ENCODE measurements at places on chromosomes 2 and 18.

DNA sequence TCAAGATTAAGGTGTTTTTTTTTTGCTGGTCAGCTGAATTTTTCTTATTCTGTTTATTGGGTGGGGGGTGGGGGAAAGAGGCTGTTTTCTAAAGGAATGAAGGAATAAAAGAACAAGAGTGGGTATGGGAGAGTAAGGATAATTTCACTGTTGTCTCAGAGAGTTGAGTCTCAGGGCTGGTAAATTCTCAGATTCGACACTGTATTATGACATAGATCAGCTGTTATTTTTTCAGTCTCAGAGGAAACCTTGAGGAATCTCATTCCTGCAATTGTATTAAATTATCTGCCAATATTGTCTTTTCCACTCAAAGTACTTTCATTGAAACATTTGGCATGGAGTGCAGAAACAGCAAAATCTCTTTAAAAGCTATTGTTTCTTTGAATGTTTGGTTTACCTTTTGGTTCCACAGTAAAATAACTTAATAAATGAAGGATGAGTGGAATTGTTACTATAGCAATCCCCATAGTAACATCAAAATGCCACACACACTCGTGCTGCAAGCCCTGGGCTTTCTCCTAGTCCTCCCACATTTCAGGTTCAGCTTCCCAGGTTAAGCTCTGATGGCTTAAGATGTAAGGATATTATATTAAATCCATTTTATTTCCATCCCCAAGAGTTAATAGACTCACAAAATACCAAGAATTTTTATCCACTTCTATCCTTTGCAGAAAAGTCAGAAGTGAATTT is 478.7 kb upstream of the TCF4 start:
- no peak for DNase-seq

DNA sequence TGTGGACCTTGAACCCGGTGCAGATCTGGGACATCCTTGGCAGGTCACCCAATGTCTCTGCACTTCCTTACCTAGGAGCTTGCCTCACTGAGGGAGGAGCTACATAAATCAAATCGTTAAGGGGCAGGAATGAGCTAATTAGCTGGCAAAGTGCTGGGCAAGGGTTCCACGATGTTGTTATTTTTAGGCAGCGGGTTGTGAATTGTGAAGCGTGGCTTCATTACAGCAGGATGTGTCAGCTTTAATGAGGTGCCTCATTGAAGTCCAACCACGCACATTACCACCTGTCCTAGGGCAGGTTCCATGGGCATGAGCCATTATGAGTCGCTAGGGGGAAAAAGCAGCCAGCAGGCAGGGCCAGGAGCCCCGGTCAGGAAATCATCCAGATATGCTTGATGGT is 127.0 kb upstream of the AGAP1 start:
- DNase-seq, result no peak

- peak; percentile 57 for DNase-seq
Measured at GRCh38 chr2:70301344-70302194, at the start of gene FAM136A. TSS of gene FAM136A (minus strand) at chr2:70302067. CDS start at chr2:70302011, 56 bp downstream.

- DNase-seq, result no peak
Measured at GRCh38 chr2:176177580-176178037, 10.9 kb upstream of the HOXD1 start.

- peak; percentile 3 for DNase-seq
Measured at GRCh38 chr18:53753601-53754000, 470.9 kb downstream of the MBD2 start.

- no peak for DNase-seq
Measured at GRCh38 chr2:160197587-160197986, 2.5 kb downstream of the ITGB6 start.

GRCh38 chr2:71674158-71674851 is 220.9 kb downstream of the DYSF start:
- DNase-seq, result no peak

GRCh38 chr2:79717364-79718007 is 204.6 kb downstream of the CTNNA2 start:
- DNase-seq, result no peak

DNA sequence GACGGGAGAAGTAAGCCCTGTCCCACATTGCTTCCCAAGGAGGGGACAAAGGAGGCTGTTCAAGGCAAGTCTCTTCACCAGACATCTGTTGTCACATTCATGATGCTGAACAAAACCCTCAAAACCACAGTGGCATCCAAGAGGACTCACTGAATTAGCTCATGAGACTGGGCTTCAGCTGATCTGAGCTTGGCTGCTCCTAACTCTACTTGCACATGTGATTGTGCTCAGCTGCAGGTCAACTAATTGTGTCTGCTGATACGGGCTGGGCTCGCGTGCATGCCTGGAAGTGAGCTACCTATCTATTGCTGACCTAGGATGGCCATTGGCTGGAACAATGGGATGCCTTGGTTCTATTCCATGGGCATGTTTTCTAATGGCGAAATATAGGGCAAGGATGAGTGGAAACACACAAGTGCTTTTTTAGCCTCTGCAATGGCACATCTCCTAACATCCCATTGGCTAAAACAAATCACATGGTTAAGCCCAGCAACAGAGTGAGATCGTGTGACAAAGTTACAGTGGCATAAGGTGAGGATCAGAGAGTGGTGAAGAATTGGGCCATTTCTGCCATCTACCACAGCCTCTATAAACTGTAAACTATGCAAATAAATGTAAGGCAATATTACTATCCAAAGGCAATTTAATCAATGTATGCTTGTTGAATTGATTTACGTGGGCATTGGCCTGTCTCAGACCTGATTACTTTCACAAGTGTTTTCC is 52.9 kb upstream of the CAPN13 start:
- no peak for DNase-seq

- DNase-seq, result no peak
Measured at GRCh38 chr2:212892193-212892592, 259.2 kb downstream of the IKZF2 start.

- no peak for DNase-seq
Measured at GRCh38 chr2:36773947-36774346, 77.4 kb downstream of the VIT start.

GRCh38 chr2:176079285-176079830 is 4.4 kb downstream of the EVX2 start:
- DNase-seq, result no peak

GRCh38 chr2:101758001-101758400 is 60.5 kb downstream of the MAP4K4 start:
- DNase-seq, result no peak

DNA sequence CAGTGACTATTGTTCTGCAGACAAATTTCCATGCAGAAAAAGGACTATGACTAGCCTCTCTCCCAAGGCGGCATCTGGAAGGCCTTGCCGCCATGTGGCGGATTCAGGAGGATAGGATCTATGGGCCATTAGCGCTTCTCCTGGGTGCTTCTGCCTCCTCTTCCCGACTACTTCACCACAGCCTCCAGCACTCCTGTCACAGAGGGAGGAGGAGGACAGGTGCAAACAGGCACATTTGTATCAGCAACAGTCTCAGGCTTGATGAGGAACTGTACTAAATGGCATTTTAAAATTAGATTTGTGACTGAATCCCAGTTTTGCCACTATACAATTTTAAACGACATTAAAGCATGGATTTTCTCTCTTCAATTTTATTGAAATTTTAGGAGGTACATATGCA is 114.9 kb downstream of the NOL10 start:
- no peak for DNase-seq

GRCh38 chr18:59048378-59048777 is 91.3 kb upstream of the SEC11C start:
- no peak for DNase-seq

DNA sequence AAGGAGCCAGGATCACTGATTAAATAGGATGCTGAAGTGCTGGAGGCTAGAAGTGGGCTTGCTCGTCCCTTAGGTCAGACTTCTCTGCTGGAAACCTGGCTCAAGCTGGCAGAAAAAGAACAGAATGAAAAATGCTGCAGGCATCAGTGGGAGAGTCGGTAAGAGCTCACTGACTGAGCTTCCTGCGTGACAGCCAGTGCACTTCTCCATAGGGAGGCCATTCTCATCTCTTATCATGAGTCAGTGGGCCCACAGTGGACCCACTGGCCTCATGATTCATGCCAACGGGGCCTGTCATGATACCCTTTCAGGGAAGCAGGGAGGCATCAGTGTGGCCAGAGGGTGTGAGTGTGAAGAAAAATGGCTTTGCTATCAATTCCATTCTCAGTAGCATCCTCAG is 498.2 kb downstream of the PTPRM start:
- no peak for DNase-seq

- no peak for DNase-seq
Measured at GRCh38 chr2:151197184-151198108, 64.2 kb downstream of the RBM43 start.

DNA sequence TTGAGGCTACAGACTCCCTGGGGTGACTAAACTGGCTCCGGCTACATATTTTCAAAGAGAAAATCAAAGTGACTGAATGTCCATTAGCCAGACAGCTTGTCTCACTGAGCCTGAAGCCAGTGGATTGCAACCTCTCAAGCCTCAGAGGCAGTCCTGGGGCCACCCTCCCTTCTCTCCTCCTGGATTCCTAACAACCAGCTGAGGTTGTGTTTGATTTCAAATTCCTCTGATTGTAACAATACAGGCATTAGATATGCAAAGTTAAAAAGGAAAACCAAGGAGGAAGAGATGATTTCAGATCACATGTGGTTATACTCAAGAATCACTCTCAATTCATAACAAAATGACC is 101.0 kb upstream of the LMAN1 start:
- DNase-seq, result no peak

DNA sequence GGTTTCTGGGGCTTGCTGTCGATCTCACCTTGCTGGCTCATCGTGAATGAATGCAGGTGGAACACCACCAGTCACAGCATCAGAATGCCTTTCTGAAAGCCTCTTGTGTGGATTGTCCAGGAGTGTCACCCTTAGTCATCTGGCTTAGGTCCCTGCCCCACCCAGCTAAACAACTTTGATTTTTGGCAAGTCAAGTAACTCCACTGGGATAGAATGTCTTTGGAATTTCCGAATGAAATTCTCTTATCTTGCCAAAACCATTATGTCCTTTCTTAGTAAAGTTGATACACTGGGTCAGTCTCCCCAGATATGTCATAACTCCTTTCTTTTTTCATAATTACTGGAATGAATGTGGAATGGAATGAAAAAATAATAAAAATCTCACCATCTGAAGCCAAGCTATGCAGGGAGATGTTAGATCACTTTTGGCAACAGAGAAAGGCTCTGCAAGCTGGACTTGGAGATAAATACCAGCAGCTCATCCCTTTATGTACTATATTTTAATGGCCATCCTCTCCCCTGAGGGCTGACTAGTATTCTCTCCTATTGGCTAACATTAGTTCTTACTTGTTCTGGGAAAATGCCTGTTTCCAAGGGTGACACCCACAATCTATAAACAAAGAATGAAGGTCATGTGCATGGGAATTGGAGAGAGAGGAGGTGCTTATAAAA is 35.4 kb downstream of the INSIG2 start:
- DNase-seq, result no peak

- no peak for DNase-seq
Measured at GRCh38 chr18:54857499-54857898, 29.2 kb downstream of the RAB27B start.

- no peak for DNase-seq
Measured at GRCh38 chr2:182883451-182883850, 17.0 kb upstream of the FRZB start.

GRCh38 chr2:60994131-60994530 is 23.4 kb upstream of the PEX13 start:
- DNase-seq, result no peak
